ENCODE measurements at places on chromosomes 13 and 19. TPM values are rescaled to one million over a fixed set of nuclear protein-coding genes. Genes with fewer than 3 reads are reported as not detected.

The RNF225 gene
- not detected for total RNA-seq

- no peak overlapping the region for H3K4me3 ChIP-seq
- H3K4me1 ChIP-seq, result no peaks in the 10 kb centered on the region
- no peak for DNase-seq
- no peak overlapping the region for H3K27ac ChIP-seq
- H3K27me3 ChIP-seq, result peaks cover 45% of the 10 kb centered on the region
Observed at GRCh38 chr19:5494773-5495172, 39.6 kb downstream of the ZNRF4 start.

GRCh38 chr19:329876-330275 is 14.7 kb downstream of the MIER2 start:
- peaks cover 2% of the 10 kb centered on the region for H3K4me1 ChIP-seq
- H3K4me3 ChIP-seq, result no peak overlapping the region
- no peak overlapping the region for H3K27ac ChIP-seq
- no peaks in the 10 kb centered on the region for H3K36me3 ChIP-seq
- no peak for DNase-seq

GRCh38 chr19:17332677-17333581 is 1.7 kb downstream of the ANO8 start:
- H3K27me3 ChIP-seq, result no peaks in the 10 kb centered on the region
- DNase-seq, result peak; percentile 47
- H3K4me1 ChIP-seq, result peaks cover 25% of the 10 kb centered on the region
- no peaks in the 10 kb centered on the region for H3K36me3 ChIP-seq

- no peak for DNase-seq
- H3K4me3 ChIP-seq, result no peak overlapping the region
- no peaks in the 10 kb centered on the region for H3K4me1 ChIP-seq
- peaks cover 21% of the 10 kb centered on the region for H3K27me3 ChIP-seq
- no peaks in the 10 kb centered on the region for H3K36me3 ChIP-seq
Observed at GRCh38 chr13:102571075-102571474, 25.7 kb upstream of the TPP2 start.

The UHRF1 gene
- total RNA-seq, result 5.1 TPM

GRCh38 chr13:51935326-51936171 is 73.8 kb downstream of the CCDC70 start:
- DNase-seq, result peak; percentile 49
- H3K36me3 ChIP-seq, result no peaks in the 10 kb centered on the region
- H3K4me3 ChIP-seq, result no peak overlapping the region
- H3K27ac ChIP-seq, result no peak overlapping the region
- no peaks in the 10 kb centered on the region for H3K27me3 ChIP-seq

- H3K4me1 ChIP-seq, result peaks cover 1% of the 10 kb centered on the region
- no peak overlapping the region for H3K4me3 ChIP-seq
- no peaks in the 10 kb centered on the region for H3K36me3 ChIP-seq
- H3K27me3 ChIP-seq, result no peaks in the 10 kb centered on the region
- no peak for DNase-seq
- H3K27ac ChIP-seq, result no peak overlapping the region
Observed at GRCh38 chr19:51070334-51071094, 5.6 kb upstream of the KLK13 start.

DNA sequence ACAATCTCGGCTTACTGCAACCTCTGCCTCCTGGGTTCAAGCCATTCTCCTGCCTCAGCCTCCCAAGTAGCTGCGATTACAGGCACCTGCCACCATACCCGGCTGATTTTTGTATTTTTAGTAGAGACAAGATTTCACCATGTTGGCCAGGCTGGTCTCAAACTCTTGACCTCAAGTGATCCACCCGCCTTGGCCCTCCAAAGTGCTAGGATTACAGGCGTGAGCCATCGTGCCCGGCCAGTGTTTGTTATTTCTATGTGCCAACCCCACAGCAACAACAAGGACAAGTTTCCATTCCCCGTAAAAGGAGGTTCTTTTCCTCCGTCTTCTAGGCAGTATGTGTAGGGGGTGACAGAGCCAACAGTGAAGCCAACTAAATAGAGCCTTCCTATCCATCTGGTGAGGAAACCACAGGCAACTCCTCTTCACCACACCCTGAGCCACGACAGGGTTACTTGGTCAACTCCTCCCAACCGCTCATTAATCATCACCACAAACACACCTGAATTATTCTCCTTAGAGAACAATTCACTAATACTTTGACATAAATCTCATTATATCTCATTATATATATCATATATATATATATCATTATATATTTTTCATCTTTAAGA is 25.5 kb downstream of the FOXO1 start:
- no peak for DNase-seq
- H3K4me1 ChIP-seq, result peaks cover 23% of the 10 kb centered on the region
- no peak overlapping the region for H3K4me3 ChIP-seq
- no peaks in the 10 kb centered on the region for H3K36me3 ChIP-seq
- no peak overlapping the region for H3K27ac ChIP-seq

DNA sequence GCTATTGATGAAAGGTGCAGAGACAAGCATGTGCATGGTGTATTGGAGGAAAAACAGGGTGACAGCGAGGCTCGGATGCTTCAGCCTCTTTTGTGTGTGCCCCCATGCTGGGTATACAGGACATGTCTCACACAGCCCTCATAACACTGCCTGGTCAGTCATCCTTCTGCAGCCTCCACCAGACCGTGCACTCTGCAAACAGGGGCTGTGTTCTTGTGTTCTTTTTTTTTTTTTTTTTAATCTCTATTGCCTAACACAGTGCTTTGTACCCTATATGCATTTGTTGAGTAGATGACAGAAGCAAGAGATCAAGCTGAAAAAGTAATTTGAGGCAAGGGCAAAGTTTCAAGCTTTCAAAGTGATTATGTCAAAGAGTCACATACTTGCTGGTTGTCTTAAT is 367.2 kb upstream of the SLITRK1 start:
- no peak for DNase-seq
- no peaks in the 10 kb centered on the region for H3K4me1 ChIP-seq
- H3K27me3 ChIP-seq, result no peaks in the 10 kb centered on the region
- no peak overlapping the region for H3K27ac ChIP-seq
- H3K4me3 ChIP-seq, result no peak overlapping the region

GRCh38 chr19:44986389-44986788 is 14.9 kb upstream of the RELB start:
- H3K27me3 ChIP-seq, result no peaks in the 10 kb centered on the region

- peak overlapping the region; percentile 99 for H3K27ac ChIP-seq
- DNase-seq, result no peak
- peak overlapping the region; percentile 44 for H3K4me3 ChIP-seq
- peaks cover 9% of the 10 kb centered on the region for H3K4me1 ChIP-seq
- no peaks in the 10 kb centered on the region for H3K36me3 ChIP-seq
- H3K27me3 ChIP-seq, result no peaks in the 10 kb centered on the region
Observed at GRCh38 chr19:32404213-32404932, 1.2 kb upstream of the DPY19L3 start.

- H3K4me1 ChIP-seq, result no peaks in the 10 kb centered on the region
- H3K36me3 ChIP-seq, result no peaks in the 10 kb centered on the region
- no peak for DNase-seq
- no peaks in the 10 kb centered on the region for H3K27me3 ChIP-seq
- H3K27ac ChIP-seq, result no peak overlapping the region
Observed at GRCh38 chr13:109818886-109819285, 32.5 kb upstream of the IRS2 start.

The CNN1 gene
- total RNA-seq, result 12.1 TPM

DNA sequence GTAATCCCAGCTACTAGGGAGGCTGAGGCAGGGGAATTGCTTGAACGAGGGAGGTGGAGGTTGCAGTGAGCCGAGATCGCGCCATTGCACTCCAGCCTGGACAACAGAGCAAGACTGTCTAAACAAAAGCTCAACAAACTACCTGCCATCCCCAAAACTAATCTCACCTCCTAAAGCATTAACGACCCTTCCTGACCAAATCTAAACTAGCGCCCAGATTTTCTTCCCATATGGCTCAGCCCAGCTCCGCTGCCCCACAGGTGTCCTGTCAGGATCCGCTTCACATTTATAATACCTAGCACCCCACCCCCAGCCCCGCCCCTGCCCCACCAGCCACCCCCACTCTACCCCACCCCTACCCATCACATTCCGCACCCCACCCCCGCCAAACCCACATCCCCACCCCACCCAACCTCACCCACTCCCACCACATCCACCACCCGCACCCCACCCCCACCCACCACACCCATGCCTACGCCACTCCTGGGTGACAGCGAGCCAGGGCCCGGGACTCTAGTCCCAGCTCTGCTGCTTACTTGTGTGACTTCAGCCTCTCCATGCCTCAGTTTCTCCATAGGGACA is 599 bp downstream of the C19orf12 start:
- H3K4me1 ChIP-seq, result peaks cover 20% of the 10 kb centered on the region
- peak overlapping the region; percentile 71 for H3K4me3 ChIP-seq
- peak overlapping the region; percentile 95 for H3K27ac ChIP-seq

DNA sequence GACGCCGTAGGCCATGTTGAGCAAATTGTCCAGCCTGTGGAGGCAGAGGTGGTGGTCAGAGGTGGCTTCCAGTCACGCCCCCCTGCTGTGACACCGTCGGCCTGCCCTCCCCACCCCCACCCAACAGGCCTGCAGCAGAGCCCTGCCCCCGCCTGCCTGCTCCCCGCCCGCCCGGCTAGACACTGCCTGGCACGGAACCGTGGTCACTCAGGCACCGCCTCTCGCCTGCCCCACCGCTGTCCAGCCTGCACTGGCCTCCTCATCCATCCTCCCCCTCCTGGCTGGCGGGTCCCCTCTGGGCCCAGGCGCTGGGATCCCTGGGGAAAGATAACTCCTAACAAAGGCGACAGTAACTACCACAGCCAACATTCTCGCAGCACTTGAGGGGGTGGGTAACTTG is 21.7 kb downstream of the PRKCSH start:
- no peaks in the 10 kb centered on the region for H3K27me3 ChIP-seq
- H3K4me1 ChIP-seq, result no peaks in the 10 kb centered on the region
- peak; percentile 45 for DNase-seq
- no peak overlapping the region for H3K4me3 ChIP-seq

The ZNF808 gene
- total RNA-seq, result 15.7 TPM

The KCNK6 gene
- total RNA-seq, result 9.0 TPM

DNA sequence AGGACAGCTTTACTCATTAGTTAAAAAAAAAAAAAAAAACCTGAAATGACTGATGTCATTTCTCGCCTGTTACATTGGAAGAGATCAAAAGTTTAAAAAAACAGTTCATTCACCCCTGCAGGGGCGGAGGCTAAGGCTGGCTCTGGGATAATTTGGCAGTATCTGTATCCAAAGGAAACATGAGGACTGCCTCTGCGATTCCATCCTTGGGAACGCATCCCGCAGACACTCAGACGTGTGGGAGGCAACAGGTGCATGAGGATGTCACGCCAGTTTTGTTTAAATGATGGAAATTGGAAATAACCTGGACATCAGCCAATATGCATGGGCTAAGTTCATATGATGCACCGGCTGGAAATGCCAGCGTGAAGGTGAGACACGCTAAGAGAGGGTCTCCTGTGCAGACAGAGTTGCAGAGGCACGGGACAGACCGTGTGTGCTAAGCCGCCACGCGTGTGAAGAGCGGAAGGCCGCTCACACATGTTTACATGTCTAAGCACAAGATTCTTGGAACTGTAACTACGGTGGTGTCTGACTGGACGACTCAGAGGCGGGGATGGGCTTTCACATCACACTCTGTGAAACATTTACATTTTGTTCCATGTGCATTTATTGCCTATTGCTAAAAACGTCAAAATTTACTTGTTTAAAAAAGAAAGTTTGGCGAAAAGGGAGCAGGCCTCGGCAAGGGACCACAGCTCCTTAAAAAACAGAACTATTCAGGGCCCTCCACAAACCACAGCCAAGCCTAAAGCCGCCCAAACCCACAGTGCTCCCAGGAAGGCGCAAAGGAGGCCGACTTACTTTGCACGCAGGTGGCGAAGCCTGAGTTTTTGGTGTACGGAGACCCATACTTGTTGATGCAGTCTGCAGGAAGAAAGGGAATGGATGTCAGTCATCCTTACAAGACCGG is 17.9 kb downstream of the GAS6 start:
- no peaks in the 10 kb centered on the region for H3K4me1 ChIP-seq
- DNase-seq, result no peak
- H3K27me3 ChIP-seq, result no peaks in the 10 kb centered on the region
- no peaks in the 10 kb centered on the region for H3K36me3 ChIP-seq
- no peak overlapping the region for H3K4me3 ChIP-seq

DNA sequence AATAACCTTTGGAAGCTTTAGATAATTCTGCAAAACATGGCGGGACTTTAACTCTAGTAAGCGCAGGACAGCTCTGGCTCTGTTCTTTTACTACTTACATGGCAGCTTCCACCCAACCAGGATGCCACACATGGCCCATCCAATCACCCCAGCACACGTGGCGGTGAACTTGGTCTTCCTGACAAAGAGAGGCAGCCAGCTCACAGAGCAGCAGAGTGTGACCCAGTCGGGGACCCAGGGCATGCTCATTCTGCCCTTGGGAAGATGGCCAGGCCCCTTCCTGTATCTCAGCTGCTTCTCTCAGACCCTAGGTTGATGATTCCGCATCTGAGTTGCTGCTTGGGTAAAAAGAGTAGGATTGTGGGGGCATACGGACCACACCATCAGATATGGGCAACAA is 172.1 kb downstream of the USP12 start:
- no peaks in the 10 kb centered on the region for H3K4me1 ChIP-seq
- H3K4me3 ChIP-seq, result no peak overlapping the region
- H3K27ac ChIP-seq, result no peak overlapping the region

The NLRP5 gene
- total RNA-seq, result not detected

The ZNF223 gene
- total RNA-seq, result 12.9 TPM

DNA sequence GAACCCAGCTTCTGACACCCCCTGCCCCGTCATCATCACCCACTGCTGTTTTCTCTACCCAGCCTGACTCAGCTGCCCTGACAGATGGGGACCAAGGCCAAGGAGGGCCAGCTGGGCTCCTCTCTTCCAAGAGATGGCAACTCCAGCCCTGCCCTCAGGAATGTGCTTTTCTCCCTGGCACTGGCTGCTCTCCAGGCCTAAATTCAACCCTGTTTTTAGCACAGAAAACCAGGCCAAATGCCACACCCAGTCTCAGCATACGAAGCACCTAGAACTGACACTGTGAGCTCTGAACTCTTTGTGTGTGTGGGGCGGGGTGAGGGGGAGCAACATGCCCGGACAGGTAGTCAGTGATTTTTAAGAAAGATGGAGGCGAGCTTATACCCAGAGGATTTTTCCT is 23.4 kb upstream of the IGFL1 start:
- H3K4me3 ChIP-seq, result no peak overlapping the region
- H3K4me1 ChIP-seq, result peaks cover 6% of the 10 kb centered on the region
- no peak overlapping the region for H3K27ac ChIP-seq
- no peaks in the 10 kb centered on the region for H3K27me3 ChIP-seq

DNA sequence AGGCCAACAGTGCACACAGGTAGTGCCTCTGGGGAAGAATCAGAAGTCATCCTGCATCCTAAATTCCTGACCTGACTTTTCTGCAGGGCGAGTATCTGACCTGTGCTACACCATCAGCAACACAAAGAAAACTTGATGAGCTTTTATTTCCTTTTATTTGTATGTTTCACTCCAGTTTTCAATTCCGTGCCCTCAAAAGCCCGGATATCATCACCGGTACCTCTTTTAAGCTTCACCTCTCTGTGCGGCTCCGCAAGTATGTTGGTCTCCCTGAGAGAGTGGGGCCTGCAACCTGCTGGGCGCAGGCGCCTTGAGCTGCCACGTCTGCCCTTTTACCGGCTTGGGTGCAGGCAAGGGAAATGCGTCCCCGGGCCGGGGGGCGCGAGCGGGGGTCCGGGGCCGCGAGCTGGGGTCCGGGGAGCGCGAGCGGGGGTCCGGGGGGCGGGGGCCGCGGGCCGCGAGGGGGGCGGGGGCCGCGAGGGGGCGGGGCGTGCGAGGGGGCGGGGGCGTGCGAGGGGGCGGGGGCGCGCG is 4.3 kb upstream of the DUXA start:
- H3K27me3 ChIP-seq, result no peaks in the 10 kb centered on the region
- H3K4me3 ChIP-seq, result peak overlapping the region; percentile 29
- H3K4me1 ChIP-seq, result no peaks in the 10 kb centered on the region

All from hepatocyte (in vitro differentiated cells).